ENCODE measurements at places on chromosomes 5 and 9. TPM values are rescaled to one million over a fixed set of nuclear protein-coding genes. Genes with fewer than 3 reads are reported as not detected.

The CAMSAP1 gene
- total RNA-seq: 20.4 TPM

The GABRA1 gene
- total RNA-seq: not detected

The NREP gene
- total RNA-seq: 38.6 TPM

The HTR1A gene
- not detected for total RNA-seq

Data from left ventricle myocardium superior (tissue), 1 donor.